ENCODE measurements at places on chromosomes 12 and 14.

- no peak for DNase-seq
Measured at GRCh38 chr12:115632308-115632707, 645.2 kb downstream of the MED13L start.

- peak; percentile 36 for DNase-seq
Measured at GRCh38 chr12:27064397-27065342, 17.7 kb downstream of the C12orf71 start.

- DNase-seq: no peak
Measured at GRCh38 chr12:52878507-52879393, 26.1 kb downstream of the KRT8 start.

DNA sequence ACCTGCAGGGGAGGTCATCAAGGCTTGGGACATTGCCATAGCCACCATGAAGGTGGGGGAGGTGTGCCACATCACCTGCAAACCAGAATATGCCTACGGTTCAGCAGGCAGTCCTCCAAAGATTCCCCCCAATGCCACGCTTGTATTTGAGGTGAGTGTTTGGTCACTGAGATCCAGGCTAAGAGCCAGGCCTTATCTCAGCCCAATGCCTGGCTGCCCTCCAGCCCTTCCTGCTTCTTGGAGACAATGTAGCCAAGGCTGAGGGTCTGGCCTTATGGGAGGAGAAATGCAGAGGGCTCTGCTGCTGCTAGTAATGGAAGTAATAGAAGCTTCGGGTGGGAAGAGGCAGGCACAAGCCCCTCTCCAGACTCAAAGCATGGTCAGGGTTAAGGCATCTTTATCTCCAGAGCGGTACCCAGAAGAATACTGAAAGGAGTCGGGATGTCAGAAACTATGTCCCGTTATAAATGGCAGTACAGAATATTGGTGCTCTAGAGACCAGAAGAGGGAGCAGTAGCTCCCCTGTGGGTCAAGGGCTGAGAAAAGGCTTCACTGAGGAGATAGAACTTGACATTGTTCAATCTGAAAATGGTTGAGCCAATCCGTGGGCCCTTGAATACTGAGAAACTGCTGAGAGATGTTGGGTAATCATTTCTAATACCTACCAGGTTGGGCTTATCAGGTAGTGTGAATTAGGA is 3.1 kb downstream of the FKBP4 start:
- no peak for DNase-seq

GRCh38 chr14:90692061-90692460 is 124.2 kb downstream of the TTC7B start:
- no peak for DNase-seq

GRCh38 chr12:536751-537245 is 77.1 kb downstream of the B4GALNT3 start:
- no peak for DNase-seq

GRCh38 chr14:75886636-75887348 is 95.0 kb downstream of the TGFB3 start:
- peak; percentile 58 for DNase-seq

DNA sequence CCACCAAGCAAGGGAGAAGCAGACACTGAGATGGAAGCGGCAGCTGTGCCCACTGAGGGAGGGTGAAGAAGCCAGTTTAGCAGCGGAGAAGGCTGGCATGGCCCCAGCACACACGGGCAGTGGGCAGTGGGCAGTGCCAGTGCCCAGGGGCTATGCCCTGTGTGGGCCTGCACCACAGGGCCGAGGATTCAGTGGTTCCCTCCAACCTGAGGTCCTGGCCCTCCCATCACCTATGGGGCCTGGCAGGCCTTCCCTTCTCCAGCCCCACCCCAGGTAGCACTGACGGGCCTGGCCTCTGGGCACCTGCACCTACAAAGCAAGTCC is 81.1 kb downstream of the ITPK1 start:
- DNase-seq: no peak

Measured in GM03348 (cell line).